ENCODE measurements at places on chromosomes 7 and 10.

- DNase-seq, result no peak
These were observed 187.7 kb downstream of the JAZF1 start for GRCh38 chr7:27992755-27993493.

DNA sequence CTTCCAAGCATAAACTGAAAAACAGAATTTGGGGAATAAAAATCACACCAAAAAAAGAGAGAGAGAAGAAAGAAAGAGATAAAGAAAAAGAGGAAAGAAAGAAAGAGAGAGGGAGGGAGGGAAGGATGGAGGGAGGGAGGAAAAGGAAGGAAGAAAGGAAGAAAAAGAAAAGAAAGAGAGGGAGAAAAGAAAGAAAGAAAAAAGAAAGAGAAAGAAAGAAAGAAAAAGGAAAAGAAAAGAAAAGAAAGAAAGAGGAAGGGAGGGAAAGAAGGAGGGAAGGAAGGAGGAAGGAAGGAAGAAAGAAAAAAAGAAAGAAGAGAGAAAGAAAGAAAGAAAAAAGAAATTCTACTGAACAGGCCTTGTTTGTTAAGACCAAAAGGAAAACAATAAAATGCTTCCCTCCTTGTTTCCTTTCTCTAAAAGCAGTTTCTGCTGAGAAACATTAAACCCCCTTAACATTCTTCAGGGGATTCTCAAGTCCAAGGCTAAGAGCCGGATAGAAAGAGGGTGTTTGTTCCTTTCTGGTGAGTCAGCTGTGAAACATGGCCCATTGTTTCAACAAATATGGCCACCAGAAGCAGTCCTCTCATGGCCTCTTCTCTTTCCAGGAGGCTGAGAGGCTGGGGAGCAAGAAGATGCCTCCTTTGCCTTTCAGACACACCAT lies 46.9 kb upstream of the GPAM start:
- DNase-seq, result no peak

- no peak for DNase-seq
These were observed 10.2 kb downstream of the CRYGN start for GRCh38 chr7:151429560-151430331.

GRCh38 chr10:74906611-74907198 lies 80.3 kb downstream of the KAT6B start:
- no peak for DNase-seq

- DNase-seq, result peak; percentile 12
These were observed 74.9 kb downstream of the ADCYAP1R1 start for GRCh38 chr7:31126976-31127375.

DNA sequence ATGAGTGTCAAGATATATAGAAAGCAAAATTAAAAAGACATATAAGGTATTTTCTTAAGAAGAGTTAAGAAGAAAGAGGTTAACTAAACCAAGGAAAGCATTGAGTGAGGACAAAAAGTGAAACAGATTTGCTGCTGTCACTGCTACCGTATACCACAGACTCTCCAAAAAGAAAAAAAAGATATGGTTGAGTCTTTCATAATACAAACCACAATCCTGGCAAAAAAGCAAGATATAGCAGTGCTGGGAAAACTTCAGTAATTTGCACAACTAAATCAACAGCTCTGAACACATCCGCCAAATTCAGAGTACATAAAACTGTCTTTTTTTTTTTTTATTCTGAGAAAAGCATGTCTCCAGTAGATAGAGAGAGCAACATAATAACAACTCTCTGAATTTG lies 114.7 kb downstream of the ETV1 start:
- peak; percentile 84 for DNase-seq
